Stimulated activated naive CD4-positive, alpha-beta T cell treated with Interleukin-2 at 50 U/mL for 16 hours (primary cell): ENCODE measurements at places on chromosomes 7 and 10.

DNA sequence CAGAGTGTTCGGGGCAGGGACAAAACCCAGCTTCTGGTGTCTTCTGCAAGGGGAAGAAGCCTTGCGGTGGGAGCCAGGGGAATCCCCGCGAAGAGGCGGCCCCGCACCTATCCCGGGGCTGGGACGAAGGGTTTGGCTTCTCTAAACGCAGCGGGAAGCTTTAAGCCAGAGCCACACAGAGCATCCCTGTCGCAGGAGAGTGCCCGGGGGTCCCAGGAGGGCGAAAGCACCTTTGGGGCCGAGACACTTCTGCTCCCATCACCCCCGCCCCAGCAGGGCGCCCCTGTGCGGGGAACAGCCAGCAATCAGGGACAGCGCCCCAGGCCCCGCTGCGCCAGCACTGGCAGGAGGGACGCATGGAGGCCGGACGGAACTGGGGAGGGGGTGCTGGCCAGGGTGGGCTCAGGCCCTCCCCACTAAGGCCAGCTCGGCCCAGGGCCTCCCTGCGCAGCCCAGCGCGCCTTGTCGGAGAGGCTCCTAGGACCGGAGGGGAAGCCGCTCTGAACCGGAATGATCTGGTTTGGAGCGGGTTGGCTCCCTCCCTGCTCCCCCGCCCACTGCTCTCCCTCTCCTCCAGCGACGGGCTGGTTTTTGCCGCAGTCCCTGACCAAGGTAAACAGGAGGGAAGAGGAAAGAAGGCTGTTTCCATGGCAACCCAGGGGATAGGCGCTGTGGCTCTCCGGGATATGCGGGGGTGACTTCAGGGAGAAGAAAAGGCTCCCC lies 63.9 kb downstream of the TMEM209 start:
- peak; percentile 32 for DNase-seq

DNA sequence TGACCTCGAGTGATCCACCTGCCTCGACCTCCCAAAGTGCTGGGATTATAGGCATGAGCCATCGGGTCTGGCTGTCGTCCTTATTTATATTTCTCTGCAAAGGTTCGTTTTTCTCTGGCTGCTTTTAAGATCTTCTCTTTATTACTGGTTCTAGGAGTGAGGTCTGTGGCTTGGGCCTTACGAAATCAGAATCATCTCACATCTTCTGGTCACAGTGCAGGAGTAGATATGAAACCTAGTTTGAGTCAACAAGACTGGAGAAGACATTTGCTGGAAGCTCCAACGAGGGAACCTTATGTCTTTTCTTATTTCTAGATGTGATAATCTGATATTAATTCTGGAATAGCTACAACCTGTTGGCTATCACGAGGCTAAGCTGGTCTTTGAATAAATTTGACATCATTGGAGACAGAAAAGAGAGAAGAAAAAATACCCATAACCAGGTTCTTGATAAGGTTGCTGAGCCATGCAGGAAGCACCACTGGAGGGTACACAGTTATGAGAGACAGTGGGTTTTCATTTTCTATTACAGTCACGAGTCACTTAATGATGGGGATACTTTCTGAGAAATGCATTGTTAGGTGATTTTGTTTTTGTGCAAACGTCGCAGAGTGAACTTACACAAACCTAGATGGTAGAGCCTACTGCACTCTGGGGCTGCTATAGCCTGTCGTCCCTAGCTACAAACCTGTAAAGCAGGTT lies 25.6 kb upstream of the IL15RA start:
- no peak for DNase-seq

GRCh38 chr10:46236941-46237681 lies 49.7 kb upstream of the ANTXRL start:
- DNase-seq, result no peak

- no peak for DNase-seq
Observed at GRCh38 chr10:62443866-62444265, 69.7 kb downstream of the ZNF365 start.

GRCh38 chr10:76338187-76338586 lies 906.8 kb downstream of the LRMDA start:
- DNase-seq, result no peak

GRCh38 chr10:42990016-42990720 lies 86.7 kb upstream of the RET start:
- DNase-seq, result no peak

DNA sequence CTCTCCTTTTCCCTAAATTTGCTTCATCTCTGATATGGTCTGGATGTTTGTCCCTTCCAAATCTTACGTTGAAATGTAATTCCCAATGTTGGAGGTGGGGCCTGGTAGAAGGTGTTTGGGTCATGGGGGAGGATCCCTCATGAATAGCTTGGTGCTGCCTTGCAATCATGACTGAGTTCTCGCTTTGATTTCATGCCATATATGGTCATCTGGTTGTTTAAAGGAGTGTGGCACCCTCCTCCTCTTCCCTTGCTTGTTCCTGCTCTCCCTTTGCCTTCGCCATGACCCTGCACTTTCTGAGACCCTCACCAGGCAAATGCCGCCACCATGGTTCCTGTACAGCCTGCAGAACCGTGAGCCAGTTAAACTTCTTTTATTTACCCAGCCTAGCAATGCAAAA lies 14.5 kb downstream of the NOBOX start:
- no peak for DNase-seq
